ENCODE measurements at places on chromosomes 13 and 19.

DNA sequence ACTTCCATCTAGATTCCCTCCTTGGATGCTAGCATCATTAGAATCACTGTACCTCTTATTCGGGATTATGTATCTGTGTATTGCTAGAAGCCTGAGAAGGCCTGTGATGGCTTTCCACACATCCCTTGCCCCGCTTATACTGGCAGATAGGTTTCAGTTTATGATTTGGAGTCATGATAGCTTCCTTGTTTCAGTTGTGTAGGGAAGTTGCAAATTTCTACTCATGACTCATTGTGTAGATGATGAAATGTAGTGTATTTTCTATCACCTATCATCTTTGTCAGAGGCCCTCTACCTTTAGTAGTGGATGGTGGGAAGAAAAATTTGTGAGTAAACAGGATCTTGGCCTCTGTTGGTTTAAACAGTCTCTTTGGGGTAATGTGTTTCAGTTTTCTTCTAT lies 165.2 kb downstream of the GGACT start:
- DNase-seq, result no peak

DNA sequence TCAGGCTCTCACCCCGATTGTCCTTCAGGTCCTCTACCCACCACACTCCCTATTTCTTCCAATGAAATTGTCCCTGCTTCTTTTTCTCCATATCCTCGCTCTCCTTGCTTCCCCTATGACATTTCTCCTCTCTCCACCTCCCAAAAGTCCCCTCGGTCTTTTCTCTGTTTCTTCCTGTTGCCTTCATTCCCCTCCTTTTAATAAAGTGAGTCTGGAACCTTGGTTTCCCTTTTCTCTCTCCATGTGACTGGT lies 676 bp upstream of the ZNF574 start:
- no peak for DNase-seq

DNA sequence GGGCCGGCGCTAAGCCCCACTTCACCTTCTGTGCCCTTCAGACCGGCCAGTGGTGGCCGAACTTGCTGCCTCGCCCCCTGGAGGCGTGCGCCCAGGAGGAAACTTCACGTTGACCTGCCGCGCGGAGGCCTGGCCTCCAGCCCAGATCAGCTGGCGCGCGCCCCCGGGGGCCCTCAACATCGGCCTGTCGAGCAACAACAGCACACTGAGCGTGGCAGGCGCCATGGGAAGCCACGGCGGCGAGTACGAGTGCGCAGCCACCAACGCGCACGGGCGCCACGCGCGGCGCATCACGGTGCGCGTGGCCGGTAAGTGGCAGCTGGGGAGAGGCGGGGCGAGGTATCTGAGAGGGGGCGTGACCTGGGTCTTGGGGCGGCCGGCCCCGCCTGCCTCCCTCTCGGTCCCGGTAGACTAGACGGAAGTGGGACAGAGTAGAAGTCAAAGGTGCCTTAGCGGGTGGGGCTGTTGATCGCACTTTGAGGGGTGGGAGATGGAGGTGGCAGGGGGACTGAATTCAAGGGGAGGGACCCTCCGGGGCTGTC lies 5.6 kb downstream of the ICAM5 start:
- peak; percentile 77 for DNase-seq

GRCh38 chr19:39139971-39140453 lies 14.4 kb downstream of the PAK4 start:
- DNase-seq, result no peak

- DNase-seq, result no peak
Observed at GRCh38 chr13:112928020-112928971, 40.7 kb upstream of the MCF2L start.

GRCh38 chr13:23466144-23467002 lies 32.9 kb upstream of the SACS start:
- peak; percentile 78 for DNase-seq

DNA sequence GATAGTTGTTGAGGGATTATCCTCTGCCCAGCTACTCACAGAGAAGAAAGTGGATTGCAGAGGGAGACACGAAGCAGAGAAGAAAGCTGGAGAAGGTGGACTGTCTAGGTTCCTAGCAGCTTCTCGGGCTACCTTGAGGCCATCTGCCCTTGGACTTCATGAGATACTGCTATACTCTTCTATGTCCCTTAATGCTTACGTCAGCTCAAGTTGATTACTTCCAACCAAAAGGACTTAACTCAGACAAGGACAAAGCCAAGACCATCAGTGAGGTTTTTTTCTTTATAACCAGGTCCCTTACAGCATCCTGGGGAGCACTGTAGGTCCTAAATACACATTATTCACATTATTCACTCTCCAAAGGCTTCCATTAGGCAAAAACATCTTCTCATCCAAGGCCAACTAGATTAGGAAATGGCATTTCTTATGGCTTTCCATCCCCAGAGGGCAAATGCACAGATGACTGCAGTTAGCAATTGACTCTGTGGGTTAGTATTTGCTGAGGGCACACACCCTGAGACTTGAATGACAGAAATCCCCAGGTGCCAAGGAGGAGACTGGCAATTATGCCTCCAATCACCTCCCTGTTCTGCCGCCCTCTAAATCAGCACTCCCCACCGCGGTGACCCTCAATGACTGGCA lies 4.1 kb upstream of the UBE2L5 start:
- DNase-seq, result no peak
